ENCODE measurements at places on chromosomes 3 and 15.

DNA sequence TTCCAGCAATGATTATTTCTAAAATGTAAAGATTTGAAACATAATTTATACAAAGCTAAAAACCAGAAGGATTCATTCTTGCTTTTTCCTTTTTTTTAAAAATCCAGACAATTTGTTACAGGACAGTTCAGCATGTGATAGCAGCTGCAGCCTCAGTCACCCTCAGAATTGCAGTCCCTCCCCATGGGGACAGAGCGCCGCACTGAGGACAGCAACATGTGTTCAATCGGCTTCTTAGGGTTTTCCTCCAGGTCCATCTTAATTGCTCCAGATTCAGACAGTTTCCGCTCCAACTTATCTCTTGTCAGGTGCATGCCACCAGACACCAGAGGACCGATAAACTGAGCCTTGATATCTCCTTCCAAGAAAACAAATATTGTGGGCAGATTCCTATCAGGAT, 134.9 kb upstream of the TBC1D5 start:
- DNase-seq, result no peak

DNA sequence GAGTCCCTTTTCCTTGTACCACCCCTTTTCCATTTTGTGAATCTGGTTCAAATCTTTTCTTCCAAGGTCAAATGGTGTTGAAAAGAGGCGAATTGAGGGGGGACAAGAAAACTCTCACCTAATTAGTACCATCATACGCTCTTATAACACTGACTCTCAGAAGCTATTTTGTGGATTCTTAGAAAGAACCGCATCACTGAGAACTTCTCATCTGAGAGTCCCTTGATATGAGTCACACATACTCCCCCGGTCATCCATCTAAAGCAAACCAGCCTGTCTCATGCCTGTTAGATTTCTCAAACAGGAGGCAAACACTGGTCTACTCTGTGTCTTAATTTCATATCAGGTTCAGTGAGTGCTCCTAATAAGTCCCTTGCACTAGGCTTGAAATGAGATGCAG, 76.5 kb upstream of the SPRED1 start:
- DNase-seq, result peak; percentile 58

GRCh38 chr3:25396251-25396650, 31.8 kb upstream of the RARB start:
- no peak for DNase-seq

DNA sequence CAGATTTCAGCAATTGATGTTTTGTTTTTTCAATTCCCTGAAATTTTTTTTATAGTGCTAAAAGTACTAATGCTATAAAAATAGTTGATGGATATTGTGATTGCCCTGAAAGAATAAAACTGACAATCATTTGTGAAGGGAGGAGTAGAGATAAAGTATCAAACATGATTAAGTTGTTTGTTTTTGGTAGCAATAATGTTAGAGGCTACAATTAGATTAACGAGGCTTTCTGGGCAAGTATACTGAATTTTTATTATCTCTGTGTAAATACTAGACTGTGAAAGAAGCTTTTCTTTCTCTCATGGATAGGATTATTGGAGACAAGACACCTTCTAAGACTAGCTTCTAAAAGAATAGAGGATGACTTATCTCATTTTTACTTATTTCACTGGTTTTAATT, 15.6 kb downstream of the NR1D2 start:
- DNase-seq, result no peak

GRCh38 chr3:15331606-15332404, 581 bp downstream of the SH3BP5 start:
- peak; percentile 51 for DNase-seq
